ENCODE measurements at places on chromosomes 1 and 21.

GRCh38 chr1:47181955-47182675 is 7.7 kb downstream of the PDZK1IP1 start:
- no peak for DNase-seq

DNA sequence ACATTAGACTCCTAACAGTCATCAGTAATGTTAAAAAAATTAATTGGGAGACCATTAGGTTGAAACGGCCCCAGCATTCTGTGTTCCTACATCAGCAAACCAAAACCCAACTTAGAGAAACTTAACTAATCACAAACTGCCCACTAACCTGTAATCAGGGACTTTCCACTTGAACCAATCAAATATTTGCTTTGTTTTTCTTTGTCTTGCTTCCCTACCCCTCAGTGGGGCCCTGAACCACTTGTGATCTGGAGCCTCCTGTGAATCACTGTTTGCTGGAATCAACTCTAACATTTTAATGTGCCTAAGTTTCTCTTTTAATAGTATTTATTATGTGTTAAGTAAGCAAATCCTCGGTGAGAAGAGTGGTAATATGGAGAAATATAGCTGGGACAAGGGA is 64.0 kb downstream of the ABCA4 start:
- no peak for DNase-seq

DNA sequence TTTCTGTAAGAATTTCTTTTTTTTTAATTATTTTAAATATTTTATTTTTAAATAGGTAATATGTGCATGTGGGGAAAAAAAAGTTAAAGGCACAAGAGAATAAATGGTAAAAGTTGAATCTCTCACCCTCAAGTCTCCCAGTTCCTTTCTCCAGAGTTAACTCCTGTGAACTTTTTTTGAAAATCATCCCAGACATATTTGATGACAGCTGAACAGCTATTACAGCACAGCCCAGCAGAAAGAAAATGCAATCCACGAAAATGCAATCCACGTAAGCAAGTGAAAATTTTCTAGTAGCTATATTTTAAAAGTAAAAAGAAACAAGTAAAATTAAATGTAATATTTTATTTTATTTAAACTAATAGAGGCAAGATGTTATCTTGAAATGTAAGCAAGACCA is 310.0 kb upstream of the RUNX1 start:
- DNase-seq: no peak

GRCh38 chr21:43874085-43874805 is 9.2 kb downstream of the AGPAT3 start:
- DNase-seq: no peak

DNA sequence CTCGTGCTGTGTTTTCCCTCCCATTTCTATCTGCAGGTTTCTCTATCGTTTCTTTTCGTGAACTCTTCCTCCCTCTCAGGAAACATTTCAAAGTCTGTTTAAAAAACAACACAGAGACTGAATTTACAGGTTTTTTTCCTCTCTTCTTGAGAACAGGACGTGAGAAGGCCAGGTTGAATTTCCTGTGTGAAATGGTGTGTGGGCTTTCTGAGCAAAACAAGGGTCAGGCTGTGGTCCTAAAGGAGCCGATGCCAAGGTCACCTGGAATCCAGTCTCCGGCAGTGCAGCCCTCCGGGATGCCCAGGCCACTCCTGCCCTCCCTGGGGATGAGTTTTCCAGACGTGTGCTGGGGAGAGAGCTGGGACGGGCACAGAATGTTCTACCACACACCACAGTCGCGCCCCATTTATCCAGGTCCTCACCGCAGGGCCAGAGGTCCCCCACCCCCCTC is 62.7 kb upstream of the RUNX3 start:
- no peak for DNase-seq

DNA sequence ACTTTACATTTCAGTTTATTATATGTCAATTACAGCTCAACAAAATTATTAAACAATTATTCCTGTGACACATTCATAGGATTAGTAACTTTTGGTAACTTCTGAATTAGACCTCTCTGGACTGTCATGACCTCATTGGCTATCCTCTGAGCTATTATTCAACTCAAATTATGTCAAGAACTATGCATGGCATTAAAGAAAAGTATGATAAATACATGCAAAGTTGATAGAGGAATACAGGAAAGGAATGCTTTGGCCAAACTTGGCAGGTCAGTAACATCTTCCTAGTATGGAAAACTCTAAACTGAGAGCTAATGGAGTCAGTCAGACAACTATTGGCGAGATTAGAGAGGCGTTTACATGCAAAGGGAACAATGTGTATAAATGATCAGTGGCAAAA is 158.4 kb downstream of the DUSP10 start:
- no peak for DNase-seq

- DNase-seq: peak; percentile 86
Measured at GRCh38 chr1:93692983-93693591, 11.4 kb upstream of the BCAR3 start.

GRCh38 chr1:64093941-64094340 is 109.5 kb upstream of the UBE2U start:
- no peak for DNase-seq

DNA sequence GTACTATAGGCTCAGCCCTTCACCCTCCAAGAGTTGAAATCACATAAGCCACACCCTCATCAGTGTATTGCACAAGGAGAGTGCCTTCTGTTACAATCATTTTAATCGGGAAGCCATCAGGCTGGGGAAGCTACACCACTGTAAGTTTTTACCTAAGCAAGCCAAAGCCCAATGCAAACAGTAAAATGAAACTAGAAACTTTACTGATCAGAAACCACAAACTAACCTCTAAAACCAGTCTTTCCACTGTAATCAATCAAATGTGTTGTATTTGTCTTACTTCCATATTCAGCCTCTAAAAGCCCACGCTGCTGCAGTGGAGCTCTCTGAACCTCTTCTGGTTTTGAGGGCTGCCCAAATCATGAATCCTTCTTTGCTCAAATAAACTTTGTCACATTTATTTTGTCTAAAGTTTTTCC is 26.2 kb downstream of the CAPN8 start:
- no peak for DNase-seq

DNA sequence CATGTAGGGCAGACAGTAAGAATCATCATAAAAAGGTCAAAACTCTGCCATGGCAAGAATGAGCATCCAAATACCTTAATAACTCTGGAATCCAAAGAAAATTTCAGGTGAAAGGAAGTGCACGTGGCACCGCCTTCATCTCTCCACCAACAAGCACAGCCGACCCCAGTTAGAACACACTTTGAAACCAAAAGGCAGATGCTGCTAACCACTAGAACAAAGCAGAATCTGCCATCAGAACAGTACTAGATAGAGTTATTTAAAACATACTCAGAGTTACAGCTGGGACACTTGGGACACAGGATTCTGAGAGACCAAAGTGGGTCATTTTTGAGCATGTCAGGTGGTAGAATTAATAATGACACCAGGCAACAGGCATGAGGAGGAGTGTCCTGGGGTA is 106.7 kb upstream of the SOD1 start:
- DNase-seq: no peak

DNA sequence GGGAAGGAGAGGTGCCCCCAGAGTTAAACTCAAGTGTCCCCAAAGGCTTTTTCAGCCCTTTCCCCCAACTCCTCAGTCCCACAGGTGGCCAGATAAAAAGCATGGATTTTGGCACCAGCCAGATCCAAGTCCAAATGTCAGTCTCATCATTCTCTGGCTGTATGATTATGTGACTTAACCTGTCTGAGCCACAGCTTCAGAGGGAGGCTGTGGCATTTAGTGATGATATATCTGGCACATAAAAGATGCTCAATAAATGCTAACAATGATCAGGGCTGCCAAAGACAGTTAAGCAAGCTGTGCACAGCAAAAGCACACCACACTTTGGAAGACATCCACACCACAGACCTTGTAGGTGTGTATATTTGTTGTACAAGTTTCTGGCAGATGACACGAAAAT is 5.6 kb upstream of the PADI3 start:
- no peak for DNase-seq

DNA sequence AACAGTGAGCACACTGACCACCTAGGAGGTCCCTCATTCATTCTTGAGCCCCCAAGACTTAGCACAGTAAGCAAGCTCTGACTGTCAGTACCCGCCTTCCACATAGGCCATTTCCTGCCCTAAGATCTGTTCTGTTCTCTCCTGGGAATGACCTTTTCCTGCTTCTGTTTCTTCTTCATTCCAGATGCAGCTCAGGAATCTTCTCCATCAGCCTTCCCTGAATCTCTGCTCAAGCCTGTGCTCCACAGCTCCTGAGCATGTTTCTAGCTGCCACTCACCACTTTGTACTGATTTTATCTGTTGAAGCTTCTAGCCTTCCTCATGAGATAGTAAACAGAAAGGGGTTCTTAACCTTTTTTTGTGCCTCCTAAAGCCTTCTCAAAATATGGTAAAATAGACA is 56.6 kb downstream of the ZNF281 start:
- DNase-seq: peak; percentile 7

- no peak for DNase-seq
Measured at GRCh38 chr1:23825762-23826522, 713 bp upstream of the HMGCL start.

DNA sequence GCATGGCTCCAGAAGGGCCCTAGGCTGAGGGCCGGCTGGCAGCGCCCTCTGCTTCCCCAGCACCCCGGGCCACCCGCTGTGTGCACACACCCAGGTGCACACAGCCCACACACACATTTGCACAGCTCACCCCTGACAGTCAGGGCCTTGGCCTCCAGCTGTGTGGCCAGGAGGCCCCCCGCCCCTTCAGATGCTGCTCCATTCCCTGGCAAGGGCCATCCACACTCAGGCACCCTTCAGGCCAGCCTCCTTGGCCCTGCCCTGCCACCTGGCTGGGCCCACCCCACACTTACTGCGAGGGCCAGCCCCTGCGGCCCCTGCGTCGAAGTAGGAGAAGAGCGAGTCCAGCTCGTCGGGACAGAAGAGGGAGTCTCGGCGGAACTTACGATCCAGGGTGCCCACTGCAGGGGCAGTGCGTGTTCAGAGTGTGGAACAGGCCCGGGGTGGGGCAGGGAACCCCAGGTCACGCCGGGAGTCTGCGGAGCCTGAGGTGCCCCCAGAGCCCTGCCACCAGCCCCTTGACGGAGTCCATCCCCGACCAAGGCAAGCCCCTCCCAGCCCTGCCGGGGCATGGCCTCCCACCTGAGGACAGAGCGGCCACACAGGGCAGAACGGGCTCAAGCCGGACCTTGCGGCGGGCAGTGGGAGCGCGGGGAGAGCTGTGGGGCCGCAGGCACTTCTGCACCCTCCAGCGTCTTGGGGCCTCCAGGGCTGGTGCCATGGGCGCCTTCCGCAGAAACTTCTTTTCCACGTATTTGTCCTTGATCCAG is 12.4 kb downstream of the ACAP3 start:
- no peak for DNase-seq

DNA sequence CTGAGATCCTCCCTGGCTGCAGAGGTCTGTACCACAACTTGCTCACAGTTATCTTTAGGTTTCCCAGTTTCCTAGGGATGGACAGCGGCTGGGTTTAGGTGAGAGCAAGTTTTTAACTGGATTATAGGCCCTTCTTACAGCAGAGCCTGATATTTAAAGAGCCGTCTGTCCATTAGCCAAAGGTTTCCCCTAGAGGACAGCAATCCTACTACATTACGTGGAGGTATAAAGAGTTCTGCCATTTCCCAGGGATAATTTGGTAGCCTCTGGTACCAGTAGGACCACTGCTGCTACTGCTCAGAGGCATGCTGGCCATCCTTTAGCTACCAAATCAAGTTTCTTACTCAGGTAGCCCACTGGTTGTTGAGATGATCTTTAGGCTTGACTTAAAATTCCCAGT is 21.9 kb upstream of the FCGR2A start:
- no peak for DNase-seq

DNA sequence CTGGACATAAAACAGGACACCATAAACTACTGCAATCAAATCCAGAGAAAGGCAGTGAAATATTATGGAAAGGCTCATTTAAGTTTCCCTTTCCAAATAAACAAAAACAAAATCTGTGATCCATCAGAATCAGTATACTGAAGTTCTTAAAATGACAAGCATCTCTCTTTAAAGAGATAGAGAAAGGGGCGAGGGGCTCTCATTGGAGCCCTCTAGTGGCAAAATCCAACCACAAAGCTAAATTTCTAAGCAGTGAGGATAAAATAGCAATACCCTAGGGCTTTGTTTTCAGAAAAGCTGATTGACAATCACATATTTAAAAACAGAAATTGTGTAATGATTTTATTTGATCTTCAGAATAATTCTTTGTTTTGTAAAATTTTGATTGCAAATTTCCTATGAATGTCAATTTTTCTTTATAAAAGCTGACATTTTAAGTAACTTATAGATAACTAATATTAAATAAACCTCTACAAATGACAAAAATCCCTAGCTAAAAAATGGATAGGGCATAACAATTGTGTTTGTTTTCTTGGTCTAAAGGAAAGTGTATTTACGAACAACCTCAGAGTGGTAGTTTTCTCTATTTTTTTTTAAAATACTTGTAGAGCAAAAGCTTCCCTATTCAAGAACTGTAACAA is 138.2 kb downstream of the COL24A1 start:
- DNase-seq: peak; percentile 42

GRCh38 chr1:66351913-66352312 is 182.0 kb upstream of the SGIP1 start:
- no peak for DNase-seq

- DNase-seq: no peak
Measured at GRCh38 chr1:3505161-3505560, 50.7 kb downstream of the ARHGEF16 start.

GRCh38 chr1:69163779-69164178 is 403.9 kb upstream of the LRRC7 start:
- DNase-seq: no peak

DNA sequence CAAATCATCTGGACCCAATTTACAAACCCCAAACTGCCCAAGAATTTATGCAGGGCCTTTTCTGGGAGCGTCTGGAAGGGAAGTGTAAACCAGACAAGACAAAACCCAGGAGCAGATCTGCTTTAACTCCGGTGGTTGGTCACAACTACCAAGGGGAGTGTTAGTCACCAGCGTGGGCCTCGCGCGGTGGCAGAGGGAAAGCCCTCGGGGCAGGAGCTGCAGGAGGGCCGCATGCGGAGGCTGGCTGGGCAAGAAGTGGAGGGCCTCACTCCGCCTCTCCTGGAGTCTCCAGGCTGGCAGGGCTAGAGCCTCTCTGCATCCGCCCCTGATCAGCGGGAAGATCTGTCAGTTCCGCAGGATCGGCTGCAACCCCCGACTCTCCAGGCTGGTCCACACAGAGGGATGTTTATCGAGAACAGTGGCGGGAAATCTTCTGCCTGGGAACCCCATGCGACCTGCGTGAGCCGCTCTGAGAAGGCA is 2.0 kb downstream of the COL24A1 start:
- peak; percentile 81 for DNase-seq

GRCh38 chr1:23357138-23357908 is 12.3 kb downstream of the ZNF436 start:
- no peak for DNase-seq

Data from AG08395 (cell line).